Kidney (tissue), 22 donors: ENCODE measurements at places on chromosomes 12 and 14. TPM values are rescaled to one million over a fixed set of nuclear protein-coding genes. Genes with fewer than 3 reads are reported as not detected.

RD3L gene
- not detected for polyA plus RNA-seq

CLEC4A gene
- polyA plus RNA-seq, result 2.4 TPM

KERA gene
- not detected for polyA plus RNA-seq

- DNase-seq, result no peak
- no peaks in the 10 kb centered on the region for H3K36me3 ChIP-seq
- H3K27me3 ChIP-seq, result no peaks in the 10 kb centered on the region
- H3K4me3 ChIP-seq, result no peak overlapping the region
- H3K4me1 ChIP-seq, result no peaks in the 10 kb centered on the region
- H3K27ac ChIP-seq, result no peak overlapping the region
Observed at GRCh38 chr12:119340578-119340977, 6.0 kb downstream of the CCDC60 start.

GRCh38 chr12:84756961-84757360 lies 155.6 kb downstream of the SLC6A15 start:
- no peaks in the 10 kb centered on the region for H3K27me3 ChIP-seq
- H3K4me1 ChIP-seq, result no peaks in the 10 kb centered on the region
- H3K36me3 ChIP-seq, result no peaks in the 10 kb centered on the region
- DNase-seq, result no peak
- no peak overlapping the region for H3K27ac ChIP-seq

DNA sequence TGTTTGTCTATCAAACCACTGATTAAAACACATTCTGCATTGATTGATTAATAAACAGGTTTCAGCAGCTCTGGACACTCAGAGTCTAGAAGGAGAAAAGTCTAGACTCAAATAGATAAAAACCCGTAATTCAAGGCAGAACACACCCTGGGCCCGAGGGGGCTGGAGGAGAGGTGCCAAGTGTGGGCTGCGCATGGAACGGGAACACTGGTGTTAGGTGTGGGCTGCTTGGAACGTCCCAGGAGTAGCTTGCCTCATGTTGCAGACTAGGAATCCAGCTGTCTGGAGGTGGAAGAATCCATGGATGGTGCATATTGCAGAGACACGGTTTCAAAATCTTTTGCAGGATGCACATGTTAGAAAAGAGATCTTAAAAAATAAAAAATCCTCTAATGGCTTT lies 223.0 kb downstream of the APAF1 start:
- DNase-seq, result no peak
- no peak overlapping the region for H3K27ac ChIP-seq
- no peaks in the 10 kb centered on the region for H3K27me3 ChIP-seq
- H3K36me3 ChIP-seq, result no peaks in the 10 kb centered on the region
- no peaks in the 10 kb centered on the region for H3K4me1 ChIP-seq

DNA sequence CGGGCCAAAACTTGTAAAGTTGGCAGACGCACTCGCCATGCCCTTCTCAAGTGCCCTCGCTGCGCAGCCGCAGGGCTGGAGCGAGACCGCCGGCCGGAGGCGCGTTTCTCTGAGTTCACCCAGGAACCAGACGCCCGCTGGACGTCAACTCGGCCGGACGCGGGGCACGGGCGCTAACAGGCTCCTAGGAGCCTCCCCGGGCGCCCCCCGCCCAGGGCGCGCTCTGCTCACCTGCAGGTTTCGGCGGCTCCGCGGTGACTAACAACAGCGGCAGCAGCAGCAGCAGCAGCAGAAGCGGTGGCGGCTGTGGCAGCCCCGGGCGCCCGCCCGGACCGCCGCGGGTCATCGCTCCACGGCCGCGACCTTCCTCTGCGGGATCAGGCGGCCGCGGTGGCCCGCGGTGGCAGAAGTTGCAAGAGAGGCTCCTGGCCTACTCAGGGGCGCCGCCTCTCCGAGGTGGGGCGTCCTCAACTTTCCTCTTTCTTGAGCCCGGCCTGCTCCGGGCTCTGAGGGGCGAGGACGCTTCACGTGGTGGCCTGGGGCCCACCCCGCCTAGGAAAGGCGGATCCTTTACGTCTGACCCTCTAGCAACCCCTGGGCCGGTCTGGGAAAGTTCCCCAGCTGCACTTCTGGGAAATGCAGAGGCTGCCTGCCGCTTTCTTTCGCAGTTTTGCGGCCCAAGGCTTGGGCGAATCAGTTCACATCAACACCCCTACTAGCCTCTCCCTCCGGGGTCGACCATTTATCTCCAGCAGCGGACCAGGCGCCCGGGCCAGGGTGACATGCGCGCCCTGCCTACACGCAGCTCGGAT lies at the start of gene PLBD1:
Gene PLBD1 (minus strand): TSS at position 533 of the 812 bp plus-strand sequence. CDS start 187 bp downstream, at position 346.
- no peaks in the 10 kb centered on the region for H3K27me3 ChIP-seq
- H3K4me1 ChIP-seq, result peaks cover 4% of the 10 kb centered on the region
- H3K36me3 ChIP-seq, result no peaks in the 10 kb centered on the region

DNA sequence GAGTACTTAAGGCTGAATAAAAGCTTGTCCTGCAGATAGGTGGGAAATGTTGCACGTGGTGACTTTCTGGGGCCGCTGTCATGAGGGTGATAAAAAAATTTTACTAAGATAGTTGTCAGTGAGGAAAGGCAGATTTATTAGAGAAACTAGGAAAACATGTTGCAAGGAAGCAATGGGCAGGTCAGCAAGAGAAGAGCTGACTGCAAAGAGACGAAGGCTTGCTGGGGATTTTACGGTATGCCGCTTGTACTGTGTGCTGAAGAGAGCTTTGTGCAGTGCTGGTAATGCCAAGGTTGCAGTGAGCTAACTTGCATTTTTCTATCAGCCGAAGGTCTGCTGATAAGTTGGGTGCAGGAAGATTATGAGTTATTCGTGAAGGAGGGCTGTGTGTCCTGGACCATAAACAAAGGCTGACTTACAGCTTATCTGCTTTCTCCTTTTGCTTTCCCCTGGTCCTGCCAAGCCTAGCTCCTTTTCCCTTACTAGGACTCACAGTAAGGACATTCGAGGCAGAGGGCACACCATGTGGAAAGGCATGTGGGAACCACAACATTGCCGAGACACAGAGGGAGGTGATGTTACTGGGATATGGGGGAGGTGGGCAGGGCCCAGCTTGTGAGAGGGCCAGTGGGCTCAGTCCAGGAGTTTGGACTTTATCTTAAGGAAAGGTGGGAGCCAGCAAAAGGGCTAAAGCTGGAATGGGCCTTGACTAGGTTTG lies 7.4 kb upstream of the CCDC88C start:
- no peak overlapping the region for H3K4me3 ChIP-seq
- H3K36me3 ChIP-seq, result no peaks in the 10 kb centered on the region
- no peaks in the 10 kb centered on the region for H3K27me3 ChIP-seq
- DNase-seq, result no peak
- no peaks in the 10 kb centered on the region for H3K4me1 ChIP-seq
